ENCODE measurements at places on chromosomes 13 and 19. TPM values are rescaled to one million over a fixed set of nuclear protein-coding genes. Genes with fewer than 3 reads are reported as not detected.
A peak's percentile ranks its signal among the peaks of the same experiment; 100 is the strongest.

DNA sequence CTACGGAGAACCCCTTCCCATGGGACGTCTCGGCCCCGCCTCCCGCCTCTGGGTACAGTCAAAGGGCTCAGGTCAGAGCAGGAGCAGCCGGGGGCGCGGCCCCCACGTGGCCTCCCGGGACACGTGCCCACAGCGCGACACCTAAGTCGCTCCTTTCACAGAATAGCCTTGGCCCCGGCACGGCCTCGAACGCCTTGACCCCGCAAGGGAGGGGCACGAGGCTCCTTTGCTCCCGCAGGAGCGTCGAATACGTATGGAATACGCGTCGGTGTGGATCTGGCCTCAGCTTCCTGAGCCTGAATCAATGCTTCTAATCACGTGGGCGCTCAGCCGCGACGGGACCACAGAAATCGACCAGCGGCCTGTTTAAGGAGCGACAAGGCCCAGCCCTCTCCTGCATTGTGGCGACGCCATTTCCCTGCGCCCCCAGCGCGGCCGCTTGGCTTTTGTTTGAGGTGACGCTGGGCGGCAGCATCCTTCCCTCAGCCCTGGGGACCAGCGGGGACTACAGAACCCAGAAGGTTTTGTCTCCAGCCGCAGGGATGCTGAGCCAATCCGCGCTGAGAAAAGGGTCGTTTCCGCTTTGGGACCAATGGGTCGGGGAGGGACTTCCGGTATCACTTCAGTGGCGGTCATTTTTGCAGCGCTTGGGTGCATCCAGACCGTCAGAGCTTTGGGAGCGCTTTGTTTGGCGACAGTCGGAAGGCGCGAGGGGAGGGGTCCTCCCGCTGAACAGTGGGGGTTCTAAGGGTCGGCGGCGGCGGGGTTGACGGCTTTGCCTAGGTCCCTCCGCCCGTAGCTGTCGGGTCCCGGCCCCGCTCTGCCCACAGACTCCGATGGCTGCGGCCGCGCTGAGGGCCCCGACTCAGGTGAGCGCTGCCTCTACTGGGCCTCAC lies at the start of gene ZIK1:
TSS of gene ZIK1 (plus strand) at position 625 of the 896 bp plus-strand sequence. CDS start at position 837, 212 bp downstream.
- peak; percentile 79 for DNase-seq
- H3K27me3 ChIP-seq = no peaks in the 10 kb centered on the region
- H3K4me3 ChIP-seq = peak within 1 kb of the TSS; percentile 71
- H3K27ac ChIP-seq = no peak within 1 kb of the TSS

- H3K4me1 ChIP-seq = no peaks in the 10 kb centered on the region
- H3K4me3 ChIP-seq = no peak overlapping the region
- no peak overlapping the region for H3K27ac ChIP-seq
- no peak for DNase-seq
- H3K27me3 ChIP-seq = no peaks in the 10 kb centered on the region
Observed at GRCh38 chr13:105678072-105678471, 857.4 kb downstream of the EFNB2 start.

- DNase-seq = no peak
- H3K36me3 ChIP-seq = no peaks in the 10 kb centered on the region
- H3K4me3 ChIP-seq = no peak overlapping the region
- H3K27ac ChIP-seq = no peak overlapping the region
Observed at GRCh38 chr13:79581870-79582315, 100.9 kb downstream of the NDFIP2 start.

GRCh38 chr13:20702915-20703779 lies at the start of gene IL17D:
IL17D (plus strand) TSS chr13:20703699; CDS start chr13:20704002, 303 bp downstream.
- H3K27me3 ChIP-seq = peaks cover 14% of the 10 kb centered on the region
- peak within 1 kb of the TSS; percentile 68 for H3K4me3 ChIP-seq
- peak; percentile 29 for DNase-seq

MEDAG gene
- total RNA-seq = not detected

- H3K36me3 ChIP-seq = no peaks in the 10 kb centered on the region
- no peak overlapping the region for H3K27ac ChIP-seq
- no peak for DNase-seq
- no peaks in the 10 kb centered on the region for H3K4me1 ChIP-seq
- H3K27me3 ChIP-seq = no peaks in the 10 kb centered on the region
- no peak overlapping the region for H3K4me3 ChIP-seq
Observed at GRCh38 chr13:85717921-85718320, 81.3 kb downstream of the SLITRK6 start.

ZNF135 gene
- 1.0 TPM for total RNA-seq

TYROBP gene
- 6.4 TPM for total RNA-seq

DNA sequence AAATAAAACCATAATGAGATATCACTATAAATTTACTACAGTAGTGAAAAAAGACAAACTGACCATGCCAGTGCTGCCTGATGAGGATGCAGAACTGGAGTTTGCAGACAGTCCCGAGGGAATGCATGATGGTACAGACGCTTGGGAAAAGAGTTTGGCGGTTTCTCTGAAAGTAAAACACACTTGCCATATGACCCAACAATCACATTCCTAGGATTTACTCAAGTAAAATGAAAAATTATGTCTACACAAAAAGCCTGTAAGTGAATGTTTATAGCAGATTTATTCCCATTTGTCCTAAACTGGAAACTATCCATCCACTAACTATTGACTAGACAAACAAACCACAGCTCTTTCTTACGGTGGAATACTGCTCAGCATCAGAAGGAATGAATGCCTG lies 271.0 kb downstream of the DNAJC15 start:
- no peak for DNase-seq
- no peaks in the 10 kb centered on the region for H3K27me3 ChIP-seq
- no peaks in the 10 kb centered on the region for H3K4me1 ChIP-seq
- no peak overlapping the region for H3K4me3 ChIP-seq
- H3K27ac ChIP-seq = no peak overlapping the region

Measured in CD8-positive, alpha-beta memory T cell (primary cell).